ENCODE measurements at places on chromosomes 11 and 22.

- peak; percentile 40 for DNase-seq
These were observed 49.8 kb downstream of the PACSIN2 start for GRCh38 chr22:42964994-42965699.

DNA sequence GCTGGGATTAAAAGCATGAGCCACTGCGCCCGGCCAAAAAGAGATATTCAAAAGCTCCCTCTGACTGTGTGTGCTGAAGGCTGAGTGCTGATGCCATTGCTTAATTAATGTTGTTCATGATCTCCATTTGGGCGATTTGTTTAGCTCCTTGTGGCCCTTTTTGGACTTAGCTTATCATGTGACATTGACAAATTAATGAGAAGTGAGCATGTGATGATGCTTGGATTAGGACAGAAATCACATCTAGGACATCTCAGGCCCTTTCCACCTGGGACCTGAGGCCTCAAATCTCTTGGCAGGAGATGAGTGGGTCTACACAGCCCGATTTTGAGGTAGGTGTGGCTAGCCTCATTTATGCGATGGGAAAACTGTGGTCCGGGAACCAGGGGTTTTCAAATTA, 10.4 kb downstream of the EHF start:
- no peak for DNase-seq

DNA sequence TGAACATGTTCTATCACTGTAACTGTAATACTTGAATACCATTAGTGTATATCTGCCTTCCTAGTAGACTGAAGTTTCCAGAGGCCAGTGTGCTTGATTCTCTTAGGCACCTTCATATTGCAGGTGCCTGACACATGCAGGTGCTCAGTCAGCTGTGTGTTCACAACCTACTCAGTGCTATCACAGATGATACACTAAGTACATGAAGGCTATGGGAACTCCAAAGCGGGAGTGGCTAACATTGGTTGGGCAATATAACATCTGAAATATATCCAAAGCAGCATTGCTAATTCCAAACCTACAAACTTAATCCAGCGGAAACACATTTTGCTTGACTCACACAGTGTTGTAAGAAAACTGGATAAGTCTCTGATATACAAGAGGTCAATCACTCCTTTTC, 539.3 kb upstream of the ISX start:
- DNase-seq: no peak

GRCh38 chr11:57480409-57481137, 20.2 kb downstream of the RTN4RL2 start:
- DNase-seq: peak; percentile 55

DNA sequence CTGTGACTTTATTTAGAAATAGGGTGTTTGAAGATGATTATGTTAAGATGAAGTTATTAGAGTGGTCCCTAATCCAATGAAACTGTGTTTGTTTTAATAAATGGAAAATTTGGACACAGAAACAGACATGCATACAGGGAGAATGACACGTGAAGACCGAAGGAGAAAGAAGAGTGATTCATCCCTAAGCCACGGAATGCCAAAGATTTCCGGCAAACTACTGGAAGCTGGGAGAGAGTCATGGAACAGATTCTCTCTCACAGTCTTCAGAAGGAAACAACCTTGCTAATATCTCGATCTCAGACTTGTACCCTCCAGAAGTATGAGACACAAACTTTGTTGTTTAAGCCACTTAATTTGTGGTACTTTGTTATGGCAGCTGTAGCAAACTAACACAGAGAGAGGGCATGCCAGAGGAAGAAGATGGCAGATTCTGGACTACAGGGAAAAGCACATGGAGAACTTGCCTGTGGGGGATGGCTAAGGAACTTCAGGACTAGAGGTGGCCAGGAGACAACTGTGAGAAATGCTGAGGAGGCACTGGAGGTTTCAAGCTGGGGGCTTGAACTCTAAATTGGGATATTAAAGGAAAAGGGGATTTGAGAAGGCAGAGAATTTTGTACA, 733.5 kb upstream of the CCDC90B start:
- no peak for DNase-seq

DNA sequence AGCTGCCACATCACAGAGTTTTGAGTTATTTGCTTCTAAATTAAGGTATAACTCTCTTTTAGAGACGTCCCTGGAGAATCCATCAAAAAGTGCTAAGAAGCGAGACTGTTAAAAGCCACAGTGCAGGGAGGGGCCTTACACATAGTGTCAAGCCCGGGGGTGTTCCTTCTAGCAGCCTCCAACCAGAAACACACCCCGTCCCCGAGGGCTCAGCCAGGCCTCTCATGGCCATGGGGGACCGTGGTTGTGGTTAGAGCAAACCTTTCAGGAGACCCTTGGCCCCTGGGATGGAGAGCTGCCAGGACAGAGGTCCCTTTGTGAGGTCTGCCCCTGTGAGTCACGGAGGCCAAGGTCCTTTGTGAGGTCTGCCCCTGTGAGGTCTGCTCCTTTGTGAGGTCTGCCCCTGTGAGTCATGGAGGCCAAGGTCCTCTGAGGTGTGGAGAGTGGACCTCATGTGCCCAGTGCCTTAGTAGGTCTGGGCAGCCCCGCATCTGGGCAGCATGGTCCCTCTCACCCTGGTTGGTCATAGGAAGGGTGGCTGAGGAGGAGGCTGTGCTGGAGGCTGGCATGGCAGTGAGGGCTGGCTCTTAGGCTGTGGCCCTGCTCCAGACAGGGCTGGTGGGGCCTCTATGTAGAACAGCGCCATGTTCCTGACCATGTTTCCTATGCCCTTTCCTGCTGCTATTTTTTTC, 5.4 kb downstream of the GNAZ start:
- no peak for DNase-seq

- no peak for DNase-seq
These were observed 1410.2 kb downstream of the BRD1 start for GRCh38 chr22:48417225-48418070.

DNA sequence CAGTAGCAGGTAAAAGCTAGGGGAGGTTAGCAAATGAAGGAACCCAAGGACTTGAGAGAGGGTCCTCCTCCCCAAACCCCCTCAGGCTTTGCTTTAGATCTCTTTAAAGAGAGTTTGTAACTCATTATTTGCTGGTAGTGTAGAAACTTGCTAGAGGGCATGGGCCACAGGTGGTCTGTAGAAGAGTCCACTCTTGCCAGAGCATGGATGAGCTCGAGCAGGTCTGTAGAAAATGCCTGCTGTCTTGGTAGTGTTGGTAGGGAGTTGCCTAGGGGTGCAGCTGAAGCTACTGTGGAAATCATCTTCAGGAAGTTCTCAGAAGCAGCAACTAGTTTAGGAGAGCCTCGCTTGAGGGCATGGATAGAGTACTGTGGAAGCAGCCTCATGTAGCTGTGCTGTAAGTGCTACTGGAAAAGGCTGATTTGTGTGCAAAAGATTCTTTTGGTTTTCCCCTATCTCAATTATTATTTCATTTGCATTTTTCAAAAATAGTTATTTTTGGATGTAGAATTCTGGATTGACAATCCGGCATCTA, 104.3 kb downstream of the TMEM135 start:
- DNase-seq: no peak

GRCh38 chr11:9651899-9652748, 11.8 kb upstream of the SWAP70 start:
- DNase-seq: peak; percentile 87

DNA sequence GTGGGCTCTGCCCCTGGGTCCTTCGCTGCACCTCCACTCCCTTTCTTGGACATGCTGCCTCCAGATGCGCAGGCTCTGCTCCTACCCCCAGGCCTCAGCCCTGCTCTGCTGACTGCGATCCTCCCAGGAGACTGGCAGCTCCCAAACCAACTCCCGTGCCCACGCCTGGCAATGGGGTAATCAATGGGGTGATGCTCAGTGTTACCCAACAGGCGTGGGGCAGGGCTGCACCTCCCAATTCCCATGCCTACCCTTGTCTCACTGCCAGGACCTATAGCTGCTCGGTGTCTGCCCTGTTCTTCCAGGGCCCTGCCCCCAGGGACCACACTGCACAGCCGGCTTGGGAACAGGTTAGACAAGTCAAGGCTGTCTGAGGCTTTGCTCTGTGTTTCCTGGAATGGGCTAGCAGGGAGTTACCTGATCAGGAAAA, at the start of gene ALDH3B2:
Gene ALDH3B2, minus strand, starts transcription at position 182 of the 430 bp plus-strand sequence. CDS start 7,688 bp downstream, outside the sequence.
- DNase-seq: no peak

GRCh38 chr22:47225080-47225930, 462.9 kb downstream of the TBC1D22A start:
- DNase-seq: no peak

DNA sequence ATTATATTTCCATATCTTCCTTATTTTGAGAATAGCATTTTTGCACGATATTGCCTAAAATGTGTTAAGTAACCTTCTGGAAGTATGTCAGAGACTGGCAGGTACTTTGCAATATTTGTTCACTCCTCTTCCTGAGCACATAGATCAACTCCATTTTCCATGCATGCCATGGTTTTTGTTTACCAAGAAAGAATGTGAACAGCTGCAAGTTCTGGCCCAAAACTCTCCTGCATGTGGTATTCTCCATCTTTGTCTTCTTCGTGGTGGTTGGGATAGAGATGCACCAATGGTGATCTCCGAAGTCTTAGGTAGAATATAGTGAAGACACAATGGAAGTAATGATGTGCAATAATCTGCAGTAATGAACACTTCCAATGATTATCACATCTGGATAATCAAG, 2241.0 kb upstream of the RAG2 start:
- no peak for DNase-seq

DNA sequence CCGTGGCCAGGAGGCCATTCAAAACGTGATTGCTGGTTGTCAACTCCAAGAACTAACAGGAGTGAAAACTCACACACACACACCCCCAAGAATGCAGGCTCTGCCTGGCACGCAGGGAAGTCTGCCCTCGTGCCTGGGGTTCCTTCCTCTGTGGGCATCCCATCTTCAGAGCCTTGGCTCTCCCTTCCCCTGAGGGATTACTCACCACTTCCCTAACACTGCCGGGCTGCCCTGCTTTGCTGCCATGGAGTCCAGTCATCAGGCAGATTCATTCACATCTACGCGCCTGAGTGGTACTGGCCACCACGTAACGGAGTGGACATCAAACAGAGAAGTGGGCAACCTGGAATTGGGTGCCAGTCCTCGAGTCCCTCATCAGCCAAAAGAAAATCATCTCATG, 120.7 kb upstream of the TMEM45B start:
- DNase-seq: no peak

GRCh38 chr11:119236490-119236889, 30.4 kb downstream of the CBL start:
- no peak for DNase-seq

- DNase-seq: peak; percentile 95
These were observed at the start of the genes LMNTD2 and RASSF7 for GRCh38 chr11:560305-561147. LMNTD2 (minus strand) TSS chr11:560738; CDS start chr11:560716, 22 bp downstream. RASSF7 (plus strand) TSS chr11:560970; CDS start chr11:561769, 799 bp downstream.

GRCh38 chr11:35721651-35722282, 59.2 kb downstream of the TRIM44 start:
- DNase-seq: no peak

DNA sequence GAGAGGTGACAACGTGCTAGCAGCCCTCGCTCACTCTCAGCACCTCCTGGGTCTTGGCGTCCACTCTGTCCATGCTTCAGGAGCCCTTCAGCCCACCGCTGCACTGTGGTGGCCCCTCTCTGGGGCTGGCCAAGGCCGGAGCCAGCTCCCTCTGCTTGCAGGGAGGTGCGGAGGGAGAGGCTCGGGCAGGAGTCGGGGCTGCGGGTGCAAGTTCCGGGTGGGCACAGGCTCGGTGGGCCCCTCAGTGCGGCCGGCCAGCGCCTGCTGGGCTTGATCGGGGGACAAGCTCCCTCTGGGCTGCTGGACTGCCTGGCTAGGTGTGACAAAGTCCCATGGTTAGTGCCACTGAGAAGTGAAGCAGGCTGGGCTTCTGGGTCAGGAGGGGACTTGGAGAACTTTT, 245.8 kb downstream of the JRKL start:
- no peak for DNase-seq

GRCh38 chr11:9460322-9461062, at the start of gene ZNF143:
ZNF143 (plus strand) TSS chr11:9461012; CDS start chr11:9471309, 10,297 bp downstream.
- DNase-seq: peak; percentile 100

DNA sequence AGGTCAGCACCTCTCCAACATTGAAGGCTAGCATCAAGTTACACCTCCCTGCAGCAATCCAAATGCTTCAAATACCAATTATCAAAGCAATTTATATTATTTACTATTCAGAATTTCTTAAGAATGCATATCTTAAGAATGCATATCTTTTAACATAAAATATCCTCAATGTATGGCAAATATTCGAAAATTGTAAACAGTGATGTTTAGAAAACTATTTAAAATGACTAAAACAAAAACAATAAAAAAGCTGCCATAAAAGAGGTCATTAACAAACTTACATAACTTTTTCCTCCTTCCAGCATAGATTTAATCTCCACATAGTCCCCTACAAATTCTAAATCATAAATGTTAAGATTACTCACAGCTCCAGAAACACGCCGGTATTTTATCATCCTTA, 85.1 kb upstream of the SOX6 start:
- DNase-seq: no peak

DNA sequence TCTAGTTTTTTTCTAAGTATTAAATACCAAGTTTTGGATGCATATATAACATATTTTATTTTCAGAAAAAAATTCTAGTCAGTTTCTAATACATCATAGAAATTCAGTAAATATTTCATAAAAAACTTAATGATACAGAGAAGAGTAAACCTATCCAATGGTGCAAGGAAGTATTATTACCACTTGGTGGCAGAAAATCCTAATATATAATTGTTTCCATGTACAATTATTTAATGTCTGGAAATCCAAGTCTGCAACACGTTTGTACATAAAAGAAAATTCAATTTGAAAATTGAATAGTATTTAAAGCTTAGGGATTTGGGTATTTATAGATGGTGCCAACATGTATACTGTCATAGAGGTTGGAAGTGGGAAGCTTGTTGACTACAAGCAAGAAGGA, 127.0 kb downstream of the TRPC6 start:
- peak; percentile 43 for DNase-seq

- no peak for DNase-seq
These were observed 21.5 kb downstream of the TCF20 start for GRCh38 chr22:42248995-42249394.

GRCh38 chr22:33056108-33056507, 2.1 kb downstream of the SYN3 start:
- DNase-seq: no peak

DNA sequence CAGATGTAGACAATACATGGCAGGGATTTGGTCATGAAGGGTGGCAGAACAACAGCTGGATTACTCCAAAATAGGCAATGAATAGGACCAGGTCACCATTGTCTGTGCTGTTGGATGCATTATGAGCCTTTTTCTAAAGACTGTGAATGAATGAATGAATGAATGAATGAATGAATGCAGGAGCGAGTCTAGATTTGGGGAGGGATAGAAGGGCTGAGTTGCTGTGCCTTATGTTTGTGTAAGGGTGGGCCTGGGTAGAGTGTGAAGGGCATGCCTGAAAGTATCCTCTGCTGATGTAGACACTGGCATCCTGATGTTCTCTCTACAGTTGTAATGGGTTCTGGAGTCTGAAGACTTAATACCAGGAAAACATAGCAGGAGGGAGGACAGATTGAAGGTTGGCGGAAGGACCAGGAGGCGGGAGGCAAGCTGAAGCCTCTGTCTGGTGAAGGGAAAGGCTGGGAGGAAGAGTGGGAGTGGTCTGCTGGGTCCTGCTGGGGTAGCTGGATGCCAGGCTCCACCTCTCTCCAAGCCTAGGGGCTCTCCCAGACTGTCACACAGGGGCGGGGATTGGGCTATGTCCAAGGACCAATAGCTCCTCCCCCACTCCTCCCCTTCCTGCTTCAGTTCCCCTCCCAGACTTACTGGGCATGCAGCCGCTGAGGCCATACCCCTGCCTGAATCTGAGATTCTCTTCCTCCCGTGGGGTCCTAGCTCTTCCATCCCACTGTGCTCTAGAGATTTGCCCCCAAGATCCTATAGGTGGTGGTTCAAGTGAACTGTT, 4.8 kb downstream of the TRIM3 start:
- peak; percentile 94 for DNase-seq

GRCh38 chr22:17795661-17796548, 21.6 kb upstream of the BID start:
- no peak for DNase-seq

GRCh38 chr11:61913699-61914395, 3.5 kb downstream of the RAB3IL1 start:
- no peak for DNase-seq

All from lung microvascular endothelial cell (primary cell).